Colonic mucosa (tissue), 4 donors: ENCODE measurements at places on chromosomes 2 and 18. TPM values are rescaled to one million over a fixed set of nuclear protein-coding genes. Genes with fewer than 3 reads are reported as not detected.
A peak's percentile ranks its signal among the peaks of the same experiment; 100 is the strongest.

- no peak for DNase-seq
- no peaks in the 10 kb centered on the region for H3K36me3 ChIP-seq
- peak overlapping the region; percentile 24 for H3K27ac ChIP-seq
- H3K27me3 ChIP-seq = no peaks in the 10 kb centered on the region
These were observed 67.2 kb upstream of the DSC1 start for GRCh38 chr18:31229829-31230228.

- no peak for DNase-seq
- no peaks in the 10 kb centered on the region for H3K27me3 ChIP-seq
- H3K4me1 ChIP-seq = no peaks in the 10 kb centered on the region
- no peak overlapping the region for H3K4me3 ChIP-seq
- no peaks in the 10 kb centered on the region for H3K36me3 ChIP-seq
- no peak overlapping the region for H3K27ac ChIP-seq
These were observed 60.8 kb upstream of the DNMT3A start for GRCh38 chr2:25402477-25402876.

DNA sequence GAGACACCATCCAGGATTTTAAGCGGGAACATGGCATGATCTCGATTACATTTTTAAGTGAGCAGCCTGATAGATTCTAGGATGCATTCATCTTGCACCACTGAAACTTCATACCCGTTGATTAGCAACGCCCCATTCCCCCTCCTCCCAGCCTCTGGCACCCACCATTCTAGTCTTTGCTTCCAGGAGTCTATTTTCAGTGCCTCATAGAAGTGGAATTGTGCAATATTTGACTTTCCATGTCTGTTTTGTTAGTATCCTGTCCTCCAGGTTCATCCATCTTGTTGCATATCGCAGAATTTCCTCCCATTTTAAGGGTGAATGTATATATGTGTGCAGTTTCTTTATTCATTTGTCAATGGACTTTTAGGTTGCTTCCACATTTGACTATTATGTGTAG lies 20.9 kb upstream of the SLC66A3 start:
- no peaks in the 10 kb centered on the region for H3K36me3 ChIP-seq
- no peak for DNase-seq
- H3K4me3 ChIP-seq = no peak overlapping the region

DNA sequence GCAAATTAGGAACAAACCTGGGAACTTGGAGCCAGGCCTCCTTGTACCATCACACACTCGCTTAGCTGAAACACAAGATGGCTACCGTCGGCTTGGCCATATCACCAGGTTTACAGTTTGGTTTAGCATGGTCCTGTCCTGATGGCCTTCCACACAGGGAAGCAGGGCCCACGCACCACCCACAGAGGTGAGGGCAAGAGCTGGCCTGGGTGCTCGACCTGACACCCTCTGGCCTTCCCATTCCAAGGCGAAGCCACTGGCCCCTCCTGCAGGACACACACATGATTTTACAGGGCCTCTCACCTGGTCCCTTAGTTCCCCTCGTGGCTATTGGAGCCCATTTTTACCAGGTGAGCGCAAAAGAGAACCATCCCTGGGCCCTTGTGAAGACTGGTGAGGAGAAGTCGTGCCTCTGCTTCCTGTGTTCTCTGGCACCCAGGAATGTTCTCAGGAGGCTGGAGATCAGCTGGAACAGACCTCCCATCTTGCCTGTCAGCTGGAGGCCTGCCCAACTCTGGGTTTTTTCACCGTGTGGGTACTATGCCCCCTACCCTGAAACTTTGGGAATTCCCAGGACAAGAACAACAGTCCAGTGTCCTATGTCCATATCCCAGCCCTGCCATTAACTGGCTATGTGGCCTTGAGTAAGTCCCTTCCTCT lies 53.0 kb upstream of the FOSL2 start:
- H3K36me3 ChIP-seq = no peaks in the 10 kb centered on the region
- DNase-seq = no peak
- H3K27ac ChIP-seq = peak overlapping the region; percentile 43
- no peak overlapping the region for H3K4me3 ChIP-seq

DNA sequence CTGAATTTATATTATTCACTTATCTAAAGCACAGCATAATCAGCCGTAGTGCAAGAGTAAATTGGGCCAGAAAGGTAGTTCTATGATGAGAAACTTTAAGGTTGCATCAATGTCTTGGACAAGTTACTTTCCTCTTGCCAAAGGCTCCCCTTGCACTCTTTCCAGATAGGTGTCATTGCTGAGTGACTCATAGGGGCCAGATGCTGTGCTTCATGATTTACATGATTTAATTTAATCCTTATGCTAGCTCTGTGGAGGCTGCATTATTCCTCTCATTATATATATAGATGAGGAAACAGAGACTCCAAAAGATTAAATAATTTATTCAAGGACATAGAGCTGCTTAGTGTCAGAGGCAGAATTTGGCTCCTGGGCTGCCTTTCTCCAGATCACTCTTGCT lies 5.0 kb downstream of the CFAP221 start:
- no peak overlapping the region for H3K4me3 ChIP-seq
- H3K27ac ChIP-seq = no peak overlapping the region
- H3K27me3 ChIP-seq = no peaks in the 10 kb centered on the region
- no peaks in the 10 kb centered on the region for H3K36me3 ChIP-seq
- H3K4me1 ChIP-seq = no peaks in the 10 kb centered on the region

The MROH2A gene
- not detected for total RNA-seq

DNA sequence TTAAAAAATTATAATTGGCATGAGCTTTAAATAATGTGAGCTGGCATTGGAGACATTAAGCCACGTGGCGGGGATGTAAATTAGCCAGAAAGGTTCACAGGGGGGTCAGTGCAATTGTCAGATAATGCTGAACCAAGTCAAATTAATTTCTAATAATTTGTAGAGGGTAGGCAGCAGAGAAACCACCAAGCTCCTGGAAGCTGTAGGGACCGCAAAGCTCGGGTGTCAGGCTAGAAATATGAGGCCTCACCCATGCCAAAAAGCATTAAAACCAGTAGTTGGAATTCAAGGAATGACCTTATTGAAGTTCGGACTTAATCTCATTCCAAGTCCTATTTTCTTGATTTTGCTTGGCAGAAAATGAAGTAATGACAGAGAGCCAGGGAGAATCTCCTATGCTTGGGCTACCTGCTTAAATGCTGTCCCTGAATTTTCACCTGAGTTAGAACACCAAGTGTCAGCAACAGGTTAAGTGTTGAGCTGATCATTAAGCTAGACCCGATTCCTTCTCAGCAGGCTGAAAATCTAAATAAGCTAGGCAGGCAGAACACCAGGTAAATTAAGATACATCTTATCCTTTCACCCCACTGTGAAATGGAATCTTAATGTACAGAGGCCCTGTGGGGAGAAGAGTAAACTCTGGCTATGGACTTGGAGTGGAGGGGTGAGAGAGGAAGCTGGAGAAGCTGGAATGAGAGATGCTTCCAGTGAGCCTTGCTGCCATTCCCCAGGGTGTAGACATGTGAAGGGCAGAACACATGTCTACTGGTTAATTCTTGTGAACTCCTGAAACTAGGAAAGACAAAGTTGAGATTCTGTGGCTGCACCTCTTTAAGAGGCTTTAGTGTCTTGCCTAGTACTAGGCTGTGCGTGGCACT lies 520.0 kb downstream of the SLC4A3 start:
- H3K36me3 ChIP-seq = no peaks in the 10 kb centered on the region
- DNase-seq = no peak
- H3K4me3 ChIP-seq = no peak overlapping the region
- no peak overlapping the region for H3K27ac ChIP-seq

- no peak for DNase-seq
- no peaks in the 10 kb centered on the region for H3K27me3 ChIP-seq
These were observed 127.2 kb downstream of the FHOD3 start for GRCh38 chr18:36424741-36425142.

GRCh38 chr2:101698014-101698843 lies 722 bp downstream of the MAP4K4 start:
- no peaks in the 10 kb centered on the region for H3K27me3 ChIP-seq
- no peaks in the 10 kb centered on the region for H3K4me1 ChIP-seq
- H3K36me3 ChIP-seq = no peaks in the 10 kb centered on the region
- H3K4me3 ChIP-seq = peak overlapping the region; percentile 53

The NTSR2 gene
- not detected for total RNA-seq

DNA sequence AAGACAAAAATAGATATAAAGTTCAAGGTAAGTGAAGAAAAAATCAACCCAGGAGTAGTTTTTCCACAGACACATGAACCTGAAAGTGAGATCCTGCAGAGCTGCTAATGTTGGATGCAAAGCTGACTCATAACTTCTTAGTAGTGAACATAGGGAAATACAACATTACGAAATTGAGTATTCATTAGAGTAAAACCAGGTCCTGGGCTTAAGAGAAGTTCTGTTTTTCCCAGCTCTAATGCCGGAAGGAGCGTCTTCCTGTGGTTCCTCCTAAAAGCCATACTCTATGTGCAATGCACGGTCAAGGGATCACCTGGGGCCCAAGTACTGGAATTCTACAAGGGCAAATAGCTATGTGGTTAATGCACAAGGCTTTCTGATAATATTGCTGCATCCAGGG lies 141.7 kb downstream of the RBMS1 start:
- no peaks in the 10 kb centered on the region for H3K4me1 ChIP-seq
- no peak overlapping the region for H3K4me3 ChIP-seq
- no peaks in the 10 kb centered on the region for H3K36me3 ChIP-seq
- no peak overlapping the region for H3K27ac ChIP-seq

- no peaks in the 10 kb centered on the region for H3K27me3 ChIP-seq
- H3K27ac ChIP-seq = no peak overlapping the region
- no peaks in the 10 kb centered on the region for H3K36me3 ChIP-seq
- DNase-seq = no peak
- H3K4me1 ChIP-seq = no peaks in the 10 kb centered on the region
These were observed 42.5 kb downstream of the STAT4 start for GRCh38 chr2:191108331-191108730.

- DNase-seq = no peak
- H3K4me3 ChIP-seq = no peak overlapping the region
- H3K27me3 ChIP-seq = no peaks in the 10 kb centered on the region
- H3K4me1 ChIP-seq = no peaks in the 10 kb centered on the region
These were observed 39.9 kb downstream of the CYRIA start for GRCh38 chr2:16625759-16626158.

The ABCG8 gene
- 0.48 TPM for total RNA-seq

DNA sequence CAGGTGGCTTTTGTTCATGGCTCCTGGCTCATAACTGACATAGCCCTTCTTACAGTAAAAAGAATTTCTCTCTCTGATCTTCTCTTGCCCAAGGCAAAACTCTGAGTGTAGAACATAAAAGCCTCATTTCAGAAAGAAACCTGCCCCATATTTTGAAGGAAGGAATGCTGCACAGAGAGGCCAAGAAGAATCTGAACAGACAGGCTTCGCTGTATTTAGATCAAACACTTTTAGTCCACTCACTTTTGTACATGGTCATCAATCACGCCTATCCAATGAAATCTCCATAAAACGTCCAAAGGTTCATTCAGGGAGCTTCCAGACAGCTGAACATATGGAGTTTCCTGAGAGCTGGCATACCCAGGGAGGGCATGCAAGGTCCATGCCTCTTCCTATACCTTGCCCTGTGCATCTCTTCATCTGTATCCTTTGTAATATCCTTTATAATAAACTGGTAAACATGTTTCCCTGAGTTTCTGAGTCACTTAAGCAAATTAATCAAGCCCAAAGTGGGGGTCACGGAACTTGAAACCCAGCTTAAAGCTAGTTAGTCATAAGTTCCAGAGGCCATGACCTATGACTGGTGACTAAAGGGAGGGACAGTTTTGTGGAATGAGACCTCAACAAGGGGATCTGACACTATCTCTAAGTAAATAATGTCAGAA lies 62.5 kb upstream of the TMEM247 start:
- H3K27ac ChIP-seq = no peak overlapping the region
- no peaks in the 10 kb centered on the region for H3K4me1 ChIP-seq
- no peak for DNase-seq
- no peak overlapping the region for H3K4me3 ChIP-seq

- H3K36me3 ChIP-seq = no peaks in the 10 kb centered on the region
- no peak overlapping the region for H3K27ac ChIP-seq
- H3K4me1 ChIP-seq = no peaks in the 10 kb centered on the region
- no peaks in the 10 kb centered on the region for H3K27me3 ChIP-seq
- peak; percentile 76 for DNase-seq
These were observed 24.7 kb upstream of the PNPT1 start for GRCh38 chr2:55718165-55719008.

The C2orf76 gene
- total RNA-seq = 6.6 TPM

The TXNDC2 gene
- total RNA-seq = not detected

GRCh38 chr2:73886357-73886756 lies 6.5 kb upstream of the ACTG2 start:
- no peaks in the 10 kb centered on the region for H3K4me1 ChIP-seq
- DNase-seq = no peak
- no peaks in the 10 kb centered on the region for H3K27me3 ChIP-seq
- no peaks in the 10 kb centered on the region for H3K36me3 ChIP-seq
- H3K27ac ChIP-seq = no peak overlapping the region
- H3K4me3 ChIP-seq = no peak overlapping the region

The PDE1A gene
- 3.9 TPM for total RNA-seq

The C2orf49 gene
- 17.4 TPM for total RNA-seq

DNA sequence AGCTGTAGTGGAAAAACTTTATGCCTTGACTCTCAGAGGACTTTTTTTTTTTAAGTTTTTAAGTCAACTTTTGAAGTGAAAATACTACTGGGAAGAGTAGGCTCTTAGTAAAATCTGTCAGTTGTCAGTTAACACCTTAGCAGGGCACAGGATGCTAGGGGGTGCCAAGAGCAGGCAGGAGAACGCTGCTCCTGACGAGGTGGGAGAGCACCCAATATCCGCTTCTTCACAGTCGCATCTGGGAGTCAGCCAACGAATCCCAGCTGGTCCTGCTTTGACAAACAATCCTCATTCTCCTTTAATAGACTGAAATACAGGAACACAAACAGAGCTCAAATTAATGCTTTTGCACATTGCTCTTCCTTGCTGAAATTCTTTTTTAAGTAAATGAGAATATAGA lies 709.5 kb upstream of the ACVR2A start:
- H3K27me3 ChIP-seq = no peaks in the 10 kb centered on the region
- no peak for DNase-seq
- H3K36me3 ChIP-seq = no peaks in the 10 kb centered on the region
- H3K4me3 ChIP-seq = no peak overlapping the region
- H3K27ac ChIP-seq = no peak overlapping the region
